ENCODE measurements at places on chromosomes 1 and 21.

- DNase-seq: no peak
These were observed 29.6 kb upstream of the CPLANE2 start for GRCh38 chr1:16266411-16267118.

DNA sequence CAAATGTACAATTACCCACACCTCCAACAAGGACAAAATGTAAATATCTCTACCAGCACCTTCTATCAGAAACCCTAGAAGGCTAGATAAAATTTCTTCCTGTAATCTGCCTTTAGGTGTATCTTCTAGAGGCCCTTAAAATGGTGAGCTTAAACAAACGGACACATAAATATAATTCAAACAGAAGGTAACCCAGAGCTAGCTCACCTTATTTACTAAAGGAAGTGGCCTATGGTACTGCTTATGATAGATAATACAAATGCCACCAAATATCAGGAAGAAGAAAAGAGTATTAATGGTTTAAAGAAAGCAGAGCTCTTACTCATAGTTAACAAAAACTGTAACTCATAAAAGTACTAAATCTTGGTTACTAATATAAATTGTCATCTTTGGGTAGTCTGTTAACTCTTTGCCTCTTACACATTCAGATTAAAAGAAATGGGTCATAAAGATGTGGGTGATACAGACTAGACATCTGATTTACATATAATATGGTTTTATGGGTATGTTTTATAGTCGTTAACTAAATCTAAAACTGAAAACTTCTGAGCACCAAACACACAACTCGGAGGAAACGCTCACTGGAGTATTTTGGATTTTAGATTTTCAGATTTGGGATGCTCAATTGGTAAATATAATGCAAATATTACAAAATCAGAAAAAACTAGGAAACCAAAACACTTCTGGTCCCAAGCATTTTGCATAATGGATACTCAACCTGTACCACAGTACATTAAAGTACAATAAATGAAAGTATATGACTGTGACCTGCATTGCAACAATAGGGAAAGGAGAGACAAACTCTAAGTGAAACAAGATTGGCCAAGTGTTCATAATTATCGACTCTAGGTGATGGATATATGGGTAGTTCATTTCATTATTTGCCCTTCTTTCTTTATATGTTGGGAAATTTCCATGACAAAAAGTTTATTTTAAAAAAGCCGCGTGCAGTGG, 23.2 kb downstream of the TRIT1 start:
- DNase-seq: no peak

DNA sequence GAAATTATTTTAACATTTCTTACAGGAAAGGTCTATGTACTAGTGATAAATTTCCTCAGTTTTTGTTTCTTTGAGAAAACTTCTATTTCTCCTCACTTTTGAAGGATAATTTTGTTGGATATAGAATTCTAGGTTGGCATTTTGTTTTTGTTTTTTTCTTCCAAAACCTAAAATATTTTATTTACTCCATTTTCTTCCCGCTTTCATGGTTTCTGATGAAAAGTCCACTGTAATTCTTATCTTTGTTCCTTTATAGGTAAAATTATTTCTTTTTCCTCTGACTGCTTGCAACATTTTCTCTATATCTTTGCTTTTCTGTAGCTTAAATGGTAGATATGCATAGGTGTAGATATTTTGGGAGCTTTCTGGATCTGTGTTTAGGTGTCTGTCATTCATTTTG, 153.9 kb upstream of the DSCAM start:
- DNase-seq: no peak

DNA sequence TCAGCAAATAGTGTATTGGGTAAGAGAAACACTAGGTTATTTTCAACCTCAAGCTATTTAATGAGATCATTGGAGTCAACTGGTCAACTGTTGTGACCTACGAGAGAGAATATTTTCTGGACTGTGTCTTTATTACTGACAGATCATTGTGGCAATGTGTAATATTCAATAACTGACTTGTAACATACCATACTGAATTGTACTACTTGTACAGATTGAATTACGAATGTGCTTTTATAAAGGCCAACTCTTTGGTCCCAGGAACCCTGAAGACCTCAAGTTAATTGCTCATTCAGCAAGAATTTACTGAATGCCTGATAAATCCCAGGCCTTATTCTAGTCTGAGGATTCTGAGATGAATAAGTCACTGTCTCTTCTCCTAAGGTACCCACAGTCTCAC, 56.1 kb upstream of the CAMK1G start:
- DNase-seq: no peak

GRCh38 chr1:196774175-196774574, 465 bp upstream of the CFHR3 start:
- DNase-seq: no peak

DNA sequence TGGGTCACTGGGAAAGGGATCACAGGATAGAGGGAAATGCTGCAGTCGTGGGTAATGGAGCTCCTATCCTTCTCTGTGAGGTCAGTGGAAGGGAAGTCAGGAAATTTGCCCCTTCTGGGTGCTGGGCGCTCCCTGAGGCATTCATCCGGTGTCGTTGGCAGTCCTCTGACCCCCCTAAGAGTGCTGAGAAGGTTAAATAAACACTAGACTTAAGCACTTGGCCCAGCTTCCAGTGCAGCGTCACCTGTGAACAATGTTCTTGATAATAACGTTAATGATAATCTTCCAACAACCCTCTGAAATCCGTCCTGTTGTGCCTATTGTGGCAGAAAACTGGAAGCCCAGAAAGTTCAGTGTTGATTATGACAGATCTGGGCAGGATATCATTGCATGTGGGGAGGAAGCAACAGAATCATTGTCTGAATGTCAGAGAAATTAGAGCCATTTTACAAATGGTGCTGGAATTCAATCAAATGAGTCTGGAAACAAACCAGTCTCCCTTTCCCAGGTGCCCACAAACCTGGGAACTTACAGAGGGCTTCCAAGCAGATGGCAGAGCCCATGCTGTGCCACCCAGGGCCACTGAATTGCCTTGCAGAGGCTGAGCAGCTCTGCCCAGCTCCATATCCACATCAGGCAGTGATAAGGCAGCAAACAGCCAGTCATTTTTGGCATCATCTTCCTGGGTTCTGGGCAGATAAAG, 216.8 kb downstream of the KAZN start:
- no peak for DNase-seq

GRCh38 chr1:184242507-184242943, 144.3 kb upstream of the C1orf21 start:
- DNase-seq: no peak

DNA sequence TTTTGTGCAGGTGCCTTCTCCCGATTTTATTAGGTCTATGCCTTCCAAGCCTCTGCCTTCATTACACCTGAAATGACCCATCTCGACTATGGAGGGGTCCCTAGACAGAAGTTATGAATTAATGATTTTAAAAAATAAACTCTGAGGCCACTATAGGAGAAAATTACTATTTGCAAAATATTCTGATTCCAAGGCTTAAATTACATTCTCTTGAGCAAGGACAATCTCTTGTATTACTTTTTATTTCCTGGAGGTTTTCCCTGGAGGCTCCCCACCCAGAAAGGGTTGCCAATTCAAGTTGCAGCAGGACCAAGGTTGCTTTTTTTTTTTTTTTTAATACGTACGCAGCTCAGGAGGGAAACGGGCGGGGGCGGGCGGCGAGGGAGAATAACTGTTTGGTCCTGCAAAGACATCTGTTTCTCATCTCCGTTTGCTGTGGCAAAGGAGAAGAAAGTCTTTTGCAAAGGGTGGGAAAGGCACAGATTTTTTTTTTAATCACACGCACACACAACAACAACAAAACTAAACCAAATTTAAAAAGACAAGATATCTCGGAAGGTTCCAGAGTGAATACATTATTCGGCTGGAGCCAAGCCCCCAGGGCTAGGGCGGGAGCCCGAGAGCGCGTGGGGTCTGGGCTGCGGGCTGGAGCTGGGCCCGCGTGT, 618 bp upstream of the SERTAD4 start:
- no peak for DNase-seq

GRCh38 chr1:26078286-26079177, 11.1 kb upstream of the TRIM63 start:
- no peak for DNase-seq

GRCh38 chr1:154445040-154445472, 39.9 kb downstream of the IL6R start:
- no peak for DNase-seq

- no peak for DNase-seq
These were observed 15.9 kb downstream of the KIAA1614 start for GRCh38 chr1:180928331-180929230.

Data from stimulated activated CD4-positive, alpha-beta T cell treated with anti-CD3 and anti-CD28 coated beads, Interleukin-1b, Interleukin-23, amount 100 ng/mL, for 4 hours (primary cell).